ENCODE measurements at places on chromosomes 1 and 21.

- no peak for DNase-seq
Observed at GRCh38 chr1:148434832-148435231, 48.3 kb downstream of the PPIAL4G start.

DNA sequence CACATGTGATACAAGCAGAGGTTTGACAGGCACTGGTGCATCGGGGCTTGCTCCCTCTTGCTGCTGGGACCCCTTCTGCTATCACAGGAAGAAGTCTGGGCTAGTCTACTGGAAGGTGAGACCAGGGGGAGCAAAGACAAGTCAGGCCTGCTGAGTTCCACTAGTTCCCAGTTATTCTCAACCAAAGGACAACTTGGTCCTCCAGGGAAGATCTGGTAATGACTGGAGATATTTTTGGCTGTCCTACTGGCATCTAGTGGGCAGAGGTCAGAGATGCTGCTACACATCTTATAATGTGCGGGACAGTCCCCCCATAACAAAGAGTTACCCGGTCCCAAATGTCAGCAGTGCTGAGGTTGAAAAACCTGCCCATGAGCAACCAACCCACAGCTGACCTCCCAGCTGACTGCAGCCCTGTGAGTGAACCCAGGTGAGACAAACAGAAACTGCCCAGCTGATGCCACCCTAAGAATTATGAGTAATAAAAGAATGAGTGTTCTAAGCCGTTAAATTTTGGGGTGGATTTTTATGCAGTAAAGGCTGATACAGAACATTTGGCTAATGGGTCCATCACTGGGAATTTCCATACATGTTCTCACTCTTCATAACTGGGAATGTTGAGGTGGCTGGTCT, 71.6 kb downstream of the NENF start:
- no peak for DNase-seq

DNA sequence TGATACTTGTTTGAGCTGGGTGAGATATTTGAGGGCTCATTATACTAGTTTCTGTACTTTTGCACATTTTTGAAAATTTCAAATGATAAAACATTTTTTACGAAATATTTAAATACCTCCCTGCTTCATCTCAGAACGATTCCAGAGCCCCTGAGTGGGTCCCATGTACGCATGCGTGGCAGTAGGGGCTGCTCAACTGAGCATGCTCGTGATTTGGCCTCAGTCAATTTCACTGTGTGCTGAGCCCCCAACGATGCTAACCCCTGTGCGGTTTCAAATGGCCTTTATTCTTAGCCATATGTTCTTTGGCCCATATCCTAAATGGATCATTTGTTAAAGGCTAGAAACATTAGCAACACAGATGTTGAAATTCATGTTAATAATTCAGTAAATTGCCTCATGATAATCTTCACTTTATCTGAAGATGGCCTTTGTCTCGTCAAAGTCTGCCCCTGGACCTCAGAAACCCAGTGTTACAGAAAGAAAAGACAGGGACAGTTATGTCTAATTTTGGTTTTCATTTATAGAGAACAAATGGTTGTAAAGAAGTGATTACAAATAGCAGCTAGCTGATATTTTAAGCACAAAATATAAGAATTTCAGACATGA, 108.2 kb downstream of the MRPS6 start:
- no peak for DNase-seq

DNA sequence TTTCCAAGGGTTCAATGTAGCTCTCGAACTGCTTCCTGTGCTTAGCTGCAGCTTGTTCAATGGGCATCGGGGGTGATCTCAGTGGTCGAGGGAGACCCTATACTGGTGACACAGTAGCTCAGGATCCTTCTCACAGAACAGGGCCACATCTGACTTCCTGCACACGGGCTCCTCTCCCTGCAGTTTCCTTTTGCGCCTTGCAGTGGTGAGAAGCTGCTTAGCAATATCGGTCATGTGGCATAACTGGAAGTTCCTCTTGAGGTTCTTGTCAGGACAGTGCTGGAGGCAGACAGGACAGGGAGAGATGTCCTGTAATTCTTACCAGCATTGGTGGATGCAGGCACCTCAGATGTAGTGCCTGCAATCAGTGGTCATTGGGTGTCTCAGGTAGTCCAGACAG, 140.5 kb upstream of the MAP1LC3C start:
- no peak for DNase-seq

DNA sequence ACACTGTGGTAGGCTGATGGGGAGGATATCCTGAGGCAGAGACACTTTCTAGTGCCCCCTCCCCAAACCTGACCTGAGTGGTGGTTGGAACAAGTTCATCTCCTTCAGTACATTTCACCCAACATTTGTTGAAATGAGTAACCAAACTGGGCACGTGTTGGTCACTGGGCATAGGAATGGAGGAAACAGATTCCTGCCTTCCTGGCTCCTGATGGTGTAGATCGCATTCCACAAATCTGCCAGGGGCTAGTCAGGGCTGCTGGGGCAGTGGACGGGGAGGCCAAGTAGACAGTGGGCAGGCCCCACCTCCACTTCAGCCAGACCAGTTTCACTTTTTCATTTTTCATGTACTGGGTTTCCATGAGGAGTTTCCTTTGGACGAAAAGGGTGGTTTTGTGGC, 16.5 kb upstream of the ALX3 start:
- no peak for DNase-seq

DNA sequence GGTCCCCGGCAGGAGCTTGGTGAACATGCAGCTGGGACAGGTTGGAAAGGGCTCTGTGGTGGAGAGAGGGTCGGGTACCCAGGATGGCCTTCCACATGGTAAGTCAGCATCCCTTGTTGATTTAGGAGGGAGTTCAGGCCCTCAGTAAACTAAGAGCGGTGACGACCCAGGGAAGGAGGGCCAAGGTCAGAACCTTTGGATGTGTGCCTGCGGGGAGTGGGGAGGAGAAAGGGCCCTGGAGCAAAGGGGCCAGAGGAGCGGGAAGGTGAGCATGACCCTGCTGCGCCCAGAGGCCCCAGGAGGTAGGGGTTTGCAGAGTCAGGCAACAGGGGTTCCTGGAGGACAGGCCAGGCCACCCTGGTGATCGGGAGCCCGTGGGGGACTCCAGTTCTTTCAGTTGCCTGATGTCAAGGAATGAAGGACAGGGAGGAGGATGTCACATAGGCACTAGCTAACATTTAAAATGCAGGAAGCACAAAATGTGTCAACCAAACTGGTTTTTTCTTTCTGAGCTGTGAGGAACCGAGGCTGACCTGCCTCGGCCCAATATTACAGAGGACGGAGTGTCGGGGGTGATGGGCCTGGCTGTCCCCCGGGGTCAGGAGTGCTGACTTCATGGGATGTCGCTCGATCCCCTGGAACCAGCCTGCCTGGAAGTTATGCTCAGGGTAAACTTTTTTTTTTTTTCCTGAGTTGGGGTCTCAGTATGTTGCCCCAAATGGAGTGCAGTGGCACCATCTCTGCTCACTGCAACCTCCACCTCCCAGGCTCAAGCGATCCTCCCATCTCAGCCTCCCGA, 117.4 kb upstream of the SLC45A1 start:
- no peak for DNase-seq

GRCh38 chr1:51097171-51097570, 4.9 kb upstream of the C1orf185 start:
- no peak for DNase-seq

GRCh38 chr21:43702785-43703034, 16.2 kb upstream of the PDXK start:
- no peak for DNase-seq

- DNase-seq = no peak
Observed at GRCh38 chr1:84731519-84731918, 41.3 kb upstream of the SSX2IP start.

Measured in activated T-helper 1 cell treated with anti-CD3 and anti-CD28 coated beads, Interleukin-2, amount 50 U/mL, for 16 hours (primary cell).